Left renal pelvis (tissue), 4 donors: ENCODE measurements at places on chromosomes 5 and 9.

- DNase-seq = no peak
Observed at GRCh38 chr5:112492291-112492690, 73.2 kb upstream of the EPB41L4A start.

DNA sequence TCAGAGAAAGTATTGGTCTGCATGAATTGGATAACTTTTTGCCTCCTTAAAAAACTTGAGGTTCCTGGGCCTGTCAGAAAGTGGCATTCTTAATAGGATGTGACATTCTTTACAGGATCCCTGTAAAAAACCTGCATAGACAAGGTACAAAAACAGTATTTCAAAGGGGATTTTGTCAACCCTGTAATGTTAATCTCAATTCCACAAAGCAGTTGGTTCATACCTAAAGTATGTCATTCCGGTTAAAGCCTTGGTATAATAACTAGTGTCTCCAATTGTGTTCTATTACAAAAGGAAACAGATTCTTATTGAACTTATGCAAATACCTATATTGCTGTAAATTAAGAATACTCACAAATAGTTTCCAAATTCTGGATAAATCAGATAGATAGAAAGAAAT, 169.7 kb downstream of the CDH10 start:
- DNase-seq = no peak

DNA sequence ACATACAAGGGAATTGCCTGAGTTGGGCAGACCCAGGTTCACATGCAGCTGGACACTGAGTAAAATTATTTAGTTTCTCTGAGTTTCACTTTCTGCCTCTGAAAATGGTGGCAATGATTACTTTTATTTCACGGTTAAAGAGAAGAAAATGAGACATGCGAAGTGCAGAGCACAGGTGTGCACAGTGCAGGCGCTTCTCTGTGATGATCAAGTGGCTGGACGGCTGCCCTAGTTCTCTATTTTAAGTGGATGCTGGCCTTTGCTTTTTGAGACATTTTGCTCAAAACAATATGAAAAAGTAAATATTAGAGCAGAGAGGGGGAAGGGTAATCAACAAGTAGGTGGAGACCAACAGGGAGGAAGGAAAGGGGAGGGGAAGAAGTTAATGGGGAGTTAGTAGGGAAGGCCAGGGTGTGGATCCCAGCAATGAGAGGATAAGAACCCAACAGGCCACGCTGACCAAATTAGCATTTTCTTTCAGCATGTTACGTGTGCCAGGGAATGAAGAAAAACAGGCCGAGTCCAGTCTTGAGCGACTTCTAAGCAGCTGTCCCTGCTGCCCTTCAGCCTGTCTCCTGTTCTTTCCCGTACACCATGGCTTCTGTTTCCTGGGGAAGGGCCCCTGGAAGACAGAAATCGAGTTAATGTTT, 16.1 kb downstream of the SNX18 start:
- no peak for DNase-seq

- no peak for DNase-seq
Observed at GRCh38 chr9:114484854-114485443, 20.3 kb downstream of the WHRN start.

DNA sequence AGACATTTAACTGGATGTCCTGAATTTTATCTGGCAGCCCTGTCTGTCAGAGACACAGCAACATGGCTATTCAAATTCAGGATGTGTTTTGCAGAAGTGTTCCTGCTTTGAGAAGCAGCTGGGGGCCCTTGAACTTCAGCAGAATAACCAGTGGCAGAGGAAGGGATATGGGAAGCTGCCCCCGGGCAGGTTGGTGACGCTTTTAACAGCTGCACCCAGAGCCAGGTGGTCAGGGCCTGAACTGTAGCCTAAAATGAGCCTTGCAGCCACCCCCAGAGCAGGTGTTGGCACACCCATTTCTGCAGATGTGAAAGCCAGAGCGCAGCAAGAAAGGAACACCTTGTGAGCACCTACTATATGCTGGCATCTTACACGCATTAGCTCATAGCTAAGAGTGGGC, 128.7 kb upstream of the BOD1 start:
- no peak for DNase-seq

GRCh38 chr5:61402970-61403900, 71.2 kb downstream of the ZSWIM6 start:
- no peak for DNase-seq

DNA sequence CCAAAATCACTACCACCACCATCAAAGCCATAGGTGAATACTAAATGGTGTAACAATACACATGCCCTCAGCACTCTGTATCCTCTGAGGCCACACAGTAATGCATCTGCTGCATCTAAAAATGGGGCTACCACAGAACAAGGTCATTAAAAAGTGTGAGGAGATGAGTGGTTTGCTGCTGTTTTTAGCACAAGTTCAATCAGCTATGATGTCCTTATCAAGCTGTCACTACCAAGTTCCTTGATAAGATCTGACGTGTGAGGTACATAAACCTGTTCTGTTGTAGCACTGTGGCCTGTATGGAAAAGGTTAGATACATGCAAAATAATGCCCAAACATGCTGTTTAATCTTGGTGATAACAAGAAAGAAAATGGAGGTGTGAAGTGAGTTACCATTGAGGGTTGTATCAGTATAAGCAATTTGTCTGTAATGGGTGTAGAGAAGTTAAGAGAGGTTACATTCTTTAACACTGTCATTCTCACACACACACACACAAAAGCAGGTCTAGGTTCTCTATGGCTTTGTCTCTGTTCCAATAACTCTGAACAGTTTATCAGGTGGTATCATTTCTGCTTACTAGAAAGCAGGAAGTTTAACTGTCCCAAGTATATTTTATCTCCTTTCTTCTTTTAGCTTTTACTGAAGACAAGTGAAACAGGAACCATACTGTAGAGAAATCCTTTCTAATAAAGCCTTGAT, 252.9 kb downstream of the CWC27 start:
- no peak for DNase-seq
